NCI-H1417 treated with DMSO at 0.1 percent for 48 hours (cell line): ENCODE measurements at places on chromosomes 3 and 15.

- no peak for DNase-seq
Observed at GRCh38 chr3:15683253-15683652, 81.7 kb downstream of the BTD start.

- DNase-seq, result no peak
Observed at GRCh38 chr3:42019144-42019952, 57.4 kb upstream of the ULK4 start.

DNA sequence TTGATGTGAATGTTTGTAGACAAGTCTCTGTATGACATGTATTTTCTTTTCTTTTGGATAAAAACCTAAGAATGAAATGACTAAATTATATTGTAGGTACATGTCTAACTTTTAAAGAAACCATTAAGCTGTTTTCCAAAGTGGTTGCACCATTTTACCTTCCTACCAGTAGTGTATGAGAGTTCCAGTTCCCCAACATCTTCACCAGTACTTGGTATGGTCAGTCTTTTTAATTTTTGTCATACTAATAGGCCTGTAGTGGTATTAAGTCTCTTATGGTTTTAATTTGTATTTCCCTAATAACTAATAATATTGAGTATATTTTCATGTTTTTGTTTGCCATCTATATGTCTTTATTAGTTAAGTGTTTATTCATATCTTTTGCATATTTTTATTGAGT is 244.0 kb upstream of the LRRFIP2 start:
- no peak for DNase-seq

GRCh38 chr15:73767806-73768501 is 14.8 kb upstream of the INSYN1 start:
- DNase-seq, result no peak
